Breast epithelium (tissue), 4 donors: ENCODE measurements at places on chromosomes 5 and 9. TPM values are rescaled to one million over a fixed set of nuclear protein-coding genes. Genes with fewer than 3 reads are reported as not detected.

C5orf58 gene
- total RNA-seq, result 0.15 TPM

GRCh38 chr5:110838961-110839360 lies 100.2 kb downstream of the SLC25A46 start:
- H3K4me3 ChIP-seq, result no peak overlapping the region
- no peaks in the 10 kb centered on the region for H3K36me3 ChIP-seq
- no peak overlapping the region for H3K27ac ChIP-seq
- no peaks in the 10 kb centered on the region for H3K4me1 ChIP-seq

DNA sequence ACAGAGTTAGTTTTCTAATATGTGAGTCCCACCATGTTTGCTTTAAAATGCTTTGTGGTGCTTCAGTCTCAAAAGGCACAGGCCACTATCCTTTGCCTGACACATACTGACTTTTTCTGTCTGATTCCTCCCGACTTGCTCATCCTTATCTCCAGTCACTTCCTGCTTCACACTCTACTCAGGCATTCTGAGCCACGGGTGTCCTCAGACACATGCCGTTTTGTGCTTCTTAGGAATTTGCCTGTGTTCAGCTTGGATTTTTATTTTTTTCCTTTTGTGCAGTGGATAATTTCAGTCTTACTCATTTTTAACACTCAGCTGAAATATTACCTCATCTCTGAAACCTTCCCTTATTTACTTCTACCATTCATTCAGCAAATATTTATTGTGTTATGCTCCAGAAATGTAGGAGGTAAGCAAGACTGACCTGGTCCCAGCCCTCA lies 54.1 kb downstream of the MAN2A1 start:
- no peaks in the 10 kb centered on the region for H3K36me3 ChIP-seq
- DNase-seq, result no peak
- no peaks in the 10 kb centered on the region for H3K27me3 ChIP-seq
- H3K27ac ChIP-seq, result peak overlapping the region; percentile 22
- H3K4me3 ChIP-seq, result no peak overlapping the region

FAM221B gene
- total RNA-seq, result 0.15 TPM

- H3K4me3 ChIP-seq, result no peak overlapping the region
- H3K4me1 ChIP-seq, result no peaks in the 10 kb centered on the region
- no peaks in the 10 kb centered on the region for H3K27me3 ChIP-seq
- H3K36me3 ChIP-seq, result no peaks in the 10 kb centered on the region
- no peak overlapping the region for H3K27ac ChIP-seq
Measured at GRCh38 chr5:128334010-128334716, 203.9 kb downstream of the FBN2 start.

DNA sequence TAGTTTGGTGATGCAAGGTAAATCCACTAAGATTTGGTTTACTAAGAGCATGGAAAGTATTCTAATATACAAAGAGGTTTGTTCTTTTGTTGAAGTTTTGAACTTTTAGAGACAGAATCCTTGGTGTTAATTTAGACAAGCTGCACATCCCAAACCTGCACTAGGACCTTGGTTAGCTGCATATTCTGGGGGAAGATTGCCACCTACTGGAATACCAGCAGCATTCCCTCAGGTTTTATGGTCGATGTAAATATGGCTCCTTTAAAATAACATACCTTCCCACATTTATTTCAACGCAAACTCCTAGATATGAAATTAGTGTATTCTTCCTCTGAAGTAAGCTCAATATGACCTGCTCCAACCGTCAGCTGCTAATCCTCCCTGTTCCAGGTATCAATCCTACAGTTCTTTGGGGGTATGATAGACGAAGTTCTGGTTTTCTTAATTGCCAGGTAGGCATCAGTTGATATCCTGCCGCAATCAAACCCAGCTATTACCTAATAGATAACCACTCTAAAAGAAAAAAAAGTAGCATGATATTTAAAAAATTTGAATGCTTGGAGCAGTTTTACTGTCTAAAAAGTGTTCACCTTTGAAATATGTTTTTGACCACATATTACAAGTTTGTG lies 624.1 kb downstream of the ISL1 start:
- H3K4me1 ChIP-seq, result no peaks in the 10 kb centered on the region
- H3K27ac ChIP-seq, result no peak overlapping the region
- H3K4me3 ChIP-seq, result no peak overlapping the region
- H3K36me3 ChIP-seq, result no peaks in the 10 kb centered on the region
- no peak for DNase-seq

DNA sequence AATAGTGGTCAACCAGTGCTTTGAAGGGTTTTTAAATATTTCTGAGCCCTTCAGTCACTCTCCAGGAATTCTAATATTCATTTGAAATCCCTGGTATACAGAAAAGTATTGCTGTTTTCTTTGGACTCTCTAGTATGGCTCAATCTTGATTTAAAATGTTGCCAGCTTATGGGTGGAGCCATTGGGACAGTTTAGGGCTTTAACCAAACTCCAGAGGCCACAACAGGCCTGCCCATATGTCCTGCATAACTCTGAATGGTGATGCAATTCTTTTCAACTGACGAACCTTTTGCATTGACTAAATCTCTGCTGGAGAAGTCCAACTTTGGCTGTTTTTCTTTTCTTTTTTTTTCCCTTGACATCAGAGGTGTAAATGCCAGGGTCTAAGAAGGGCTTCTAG lies 10.3 kb upstream of the ANKHD1 start:
- no peaks in the 10 kb centered on the region for H3K36me3 ChIP-seq
- no peaks in the 10 kb centered on the region for H3K4me1 ChIP-seq
- H3K27me3 ChIP-seq, result no peaks in the 10 kb centered on the region
- H3K4me3 ChIP-seq, result no peak overlapping the region
- no peak overlapping the region for H3K27ac ChIP-seq
- no peak for DNase-seq
